Activated CD4-positive, alpha-beta memory T cell treated with anti-CD3 and anti-CD28 coated beads, Interleukin-2, amount 10 ng/mL, durations not matched to agents 7 days and 5 days (primary cell): ENCODE measurements at places on chromosomes 7 and 10. TPM values are rescaled to one million over a fixed set of nuclear protein-coding genes. Genes with fewer than 3 reads are reported as not detected.

DNA sequence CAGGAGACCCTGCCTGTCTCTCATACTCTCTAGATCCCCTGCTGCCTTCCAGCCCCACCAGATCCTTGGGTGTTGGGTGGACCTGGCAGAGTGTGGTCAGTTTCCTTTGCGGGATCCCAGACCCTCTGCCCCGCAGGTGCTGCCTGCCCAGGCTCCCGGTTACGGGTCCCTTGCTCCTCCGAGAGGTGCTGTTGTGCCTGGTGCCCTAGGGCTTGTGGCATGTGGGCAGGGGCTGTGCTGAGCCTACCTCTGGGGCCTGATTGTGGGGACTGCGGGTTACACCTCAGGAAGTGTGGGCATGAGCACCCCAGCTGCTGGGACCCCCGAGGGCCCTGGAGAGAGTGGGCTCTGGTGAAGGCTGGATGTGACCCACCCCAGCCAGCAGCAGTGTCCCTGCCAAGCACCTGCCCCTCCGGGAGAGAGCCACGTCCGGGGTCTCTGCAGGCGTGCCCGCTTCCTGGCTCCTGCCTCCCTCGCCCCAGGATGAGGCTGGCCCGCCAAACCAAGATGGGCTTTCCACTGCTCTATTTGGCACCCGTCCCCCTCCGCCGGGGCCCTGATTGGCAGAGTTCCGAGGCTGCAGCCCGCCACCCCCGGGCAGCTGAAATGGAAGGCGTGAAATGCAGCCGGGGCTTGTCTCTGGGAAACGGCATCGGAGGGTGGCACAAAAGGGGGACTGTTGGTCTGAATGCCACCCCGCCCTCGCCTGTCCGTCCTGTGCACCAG, 17.0 kb downstream of the CLIP2 start:
- H3K27me3 ChIP-seq: peaks cover 13% of the 10 kb centered on the region
- no peak overlapping the region for H3K27ac ChIP-seq
- no peak overlapping the region for H3K4me3 ChIP-seq
- peaks cover 22% of the 10 kb centered on the region for H3K4me1 ChIP-seq
- peaks cover 1% of the 10 kb centered on the region for H3K36me3 ChIP-seq

DNA sequence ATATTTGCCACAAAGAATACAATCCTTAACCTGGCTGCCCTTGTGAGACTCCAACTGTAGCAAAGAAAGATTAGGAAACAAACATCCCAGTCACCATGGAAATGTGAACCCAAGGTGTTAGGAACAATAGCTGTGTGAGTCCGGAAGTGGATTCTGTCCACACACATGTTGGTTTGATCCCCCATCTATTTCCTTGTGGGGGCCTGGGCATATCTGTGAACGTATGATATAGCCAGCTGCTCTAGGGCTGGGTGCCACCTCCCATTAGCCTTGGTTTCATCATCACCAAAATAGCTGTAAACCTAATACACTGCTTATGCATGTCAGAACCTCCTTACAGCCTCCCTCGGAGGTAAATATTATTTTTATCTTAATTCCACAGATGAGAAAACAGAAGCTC, 26.4 kb downstream of the GRK5 start:
- no peak overlapping the region for H3K4me3 ChIP-seq
- DNase-seq: no peak
- H3K4me1 ChIP-seq: peaks cover 38% of the 10 kb centered on the region
- peaks cover 26% of the 10 kb centered on the region for H3K36me3 ChIP-seq
- H3K27me3 ChIP-seq: no peaks in the 10 kb centered on the region
- no peak overlapping the region for H3K27ac ChIP-seq

FOXI2 gene
- total RNA-seq: not detected

DNA sequence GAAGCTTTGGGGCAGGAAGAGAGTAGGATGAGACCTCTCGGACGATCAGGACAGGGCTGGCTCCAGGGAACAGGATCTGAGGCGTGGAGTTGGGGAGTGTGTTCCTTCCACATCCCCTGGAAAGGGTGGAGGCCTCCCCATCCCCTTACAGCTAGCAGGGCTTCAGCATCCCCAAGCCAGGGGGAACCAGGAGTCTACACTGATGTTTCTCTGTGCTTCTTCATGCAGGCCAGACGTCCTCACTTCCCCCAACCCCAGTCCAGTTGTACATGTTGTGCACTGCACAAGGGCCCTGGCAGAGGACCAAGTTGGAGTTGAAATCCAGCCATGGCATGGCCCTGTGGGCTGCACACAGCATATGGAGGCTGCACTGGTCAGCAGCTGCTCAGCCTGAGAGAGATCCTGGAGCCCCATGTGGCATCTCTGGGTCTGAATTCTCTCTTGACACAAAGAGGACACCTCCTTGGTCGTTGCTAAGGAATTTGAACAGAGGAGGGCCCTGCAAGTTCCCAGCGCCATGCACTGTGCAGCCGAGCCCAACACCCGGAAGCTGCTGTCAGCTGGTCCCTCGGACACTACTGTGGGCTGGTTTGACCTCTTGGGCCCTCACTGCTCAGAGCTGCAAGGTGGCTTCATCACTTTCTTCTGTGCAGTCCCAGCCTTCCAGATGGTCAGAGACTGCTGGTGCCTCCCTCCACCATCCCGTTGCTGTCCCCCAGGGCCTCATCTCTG, 181.1 kb downstream of the DNAJB6 start:
- H3K4me3 ChIP-seq: no peak overlapping the region
- H3K36me3 ChIP-seq: no peaks in the 10 kb centered on the region
- H3K27me3 ChIP-seq: peaks cover 12% of the 10 kb centered on the region
- no peak overlapping the region for H3K27ac ChIP-seq

PON3 gene
- not detected for total RNA-seq
